ENCODE measurements at places on chromosomes 3 and 15.

DNA sequence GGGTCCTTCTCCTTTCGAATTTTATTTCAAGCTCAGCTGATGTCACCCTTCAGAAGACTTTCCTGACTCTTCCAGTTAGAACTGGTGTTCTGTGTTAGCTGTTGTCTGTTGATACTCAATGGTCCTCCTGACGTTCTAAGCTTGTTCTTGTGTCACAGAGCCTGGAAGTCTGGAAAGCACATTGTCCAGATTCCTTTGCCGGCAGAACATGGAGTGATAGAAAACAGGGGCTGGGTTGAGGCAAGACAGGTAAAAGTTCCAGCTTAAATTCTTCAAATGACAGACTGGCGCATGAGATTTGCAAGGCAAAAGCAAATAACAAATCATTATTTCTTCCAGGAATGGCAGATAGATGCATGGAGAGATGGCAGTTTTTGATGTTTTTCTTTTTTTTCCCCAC, 102.0 kb upstream of the CLSTN2 start:
- no peak for DNase-seq

DNA sequence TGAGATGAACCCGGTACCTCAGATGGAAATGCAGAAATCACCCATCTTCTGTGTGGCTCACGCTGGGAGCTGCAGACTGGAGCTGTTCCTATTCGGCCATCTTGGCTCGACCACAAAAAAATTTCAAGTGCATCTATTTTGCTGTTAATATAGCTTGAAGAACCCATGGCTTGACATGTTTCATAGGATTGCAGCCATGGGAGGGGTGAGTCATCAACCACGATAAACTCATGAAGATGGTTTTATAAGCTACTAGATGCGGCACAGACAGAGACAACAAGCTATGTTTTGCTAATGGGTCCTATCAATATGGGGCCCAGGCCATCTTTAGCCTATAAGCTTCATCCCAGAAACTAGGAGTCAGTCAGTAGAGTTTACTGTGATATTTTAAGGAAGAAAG, 100.4 kb upstream of the PHLDB2 start:
- no peak for DNase-seq

DNA sequence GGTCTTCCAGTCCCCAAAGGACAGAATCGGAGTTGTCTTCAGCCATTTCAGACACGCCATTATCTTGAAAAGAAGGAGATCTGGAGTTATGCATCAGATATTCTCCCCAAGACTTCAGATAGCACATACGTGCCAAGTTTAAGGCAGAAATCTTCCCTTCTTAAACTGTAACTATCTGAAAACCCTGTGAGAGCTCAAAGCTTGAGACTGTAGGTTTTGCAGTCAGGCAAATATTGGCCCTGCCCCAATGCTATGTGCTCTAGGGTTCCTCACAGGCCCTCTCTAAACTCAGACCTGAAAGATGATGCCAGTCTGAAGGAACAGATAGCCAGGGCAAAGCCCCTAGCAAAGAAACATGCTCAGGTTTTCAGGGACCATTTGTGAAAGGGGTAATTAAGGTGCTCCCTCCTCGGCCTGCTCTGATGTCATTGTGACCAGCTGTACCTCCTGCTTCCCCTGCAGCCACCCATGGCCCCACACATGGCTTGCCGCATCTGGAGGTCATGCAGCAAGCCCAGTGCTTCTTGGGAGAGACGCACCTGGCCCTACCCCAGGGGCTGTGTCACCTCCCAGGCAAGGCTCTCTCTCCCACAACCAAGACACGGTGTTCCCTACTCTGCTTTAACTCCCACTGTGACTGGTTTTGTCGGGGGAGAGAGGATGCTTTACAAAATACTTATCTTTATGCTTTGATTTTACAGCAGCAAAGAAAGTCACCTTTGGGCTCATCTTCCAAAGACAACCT, 53.4 kb upstream of the POMGNT2 start:
- no peak for DNase-seq

- DNase-seq, result no peak
Observed at GRCh38 chr3:196202516-196202970, 8.7 kb downstream of the ZDHHC19 start.

DNA sequence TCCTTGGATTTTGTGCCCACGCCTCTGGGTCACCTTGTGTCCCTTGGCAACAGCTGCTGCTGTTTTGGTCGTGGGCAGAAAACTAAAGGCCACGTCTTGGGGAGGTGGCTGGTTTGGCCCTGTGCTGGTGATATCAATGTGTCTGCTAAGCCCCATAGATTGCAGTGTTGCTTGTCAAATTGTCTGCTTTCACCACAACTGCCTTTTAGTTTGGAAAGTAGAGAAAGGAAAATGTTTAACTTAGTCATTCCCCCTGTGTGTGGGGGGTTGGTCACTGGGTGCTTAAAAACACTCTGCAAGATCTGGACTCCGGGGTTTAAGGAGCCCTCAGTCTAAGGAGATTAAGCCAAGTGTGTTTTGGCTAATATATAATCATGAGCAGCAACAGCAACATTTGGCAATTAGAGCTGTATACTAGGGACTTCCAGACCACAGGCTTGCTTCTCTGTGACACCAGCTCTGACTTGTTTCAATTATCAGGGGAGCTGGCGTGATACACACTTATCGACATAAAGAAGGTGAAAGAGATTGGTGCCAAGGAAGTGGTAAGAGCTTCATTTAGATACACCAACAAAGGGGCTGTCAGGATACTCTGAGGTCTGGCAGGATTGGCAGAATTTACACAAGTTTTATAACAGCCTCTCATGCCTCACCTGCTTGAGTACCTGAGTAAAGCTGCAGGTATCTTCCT, 3.5 kb downstream of the SMAD3 start:
- DNase-seq, result no peak

Data from GDM1 (cell line).